ENCODE measurements at places on chromosomes 1 and 21.

- DNase-seq: no peak
Observed at GRCh38 chr1:22563671-22564602, 648 bp downstream of the EPHA8 start.

DNA sequence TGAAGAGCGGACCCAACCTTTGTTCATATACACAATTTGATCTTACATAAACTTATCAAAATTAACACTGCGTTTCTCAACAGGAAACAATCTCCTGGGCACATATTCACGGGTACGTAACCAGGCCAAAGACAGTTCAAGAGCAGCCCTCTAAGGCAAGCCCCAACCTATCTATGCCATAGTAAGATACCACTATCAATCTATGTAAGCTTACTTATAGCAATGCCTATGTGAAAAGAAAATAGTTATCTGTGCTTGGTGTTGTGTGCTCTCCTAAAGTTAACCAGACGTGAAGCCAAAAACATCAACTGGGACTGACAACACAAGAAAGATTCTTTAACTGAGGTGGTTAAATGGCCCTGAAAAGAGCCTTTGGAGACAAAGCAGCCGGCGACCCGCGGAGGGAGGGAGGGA, 49.4 kb upstream of the BOLA1 start:
- no peak for DNase-seq

DNA sequence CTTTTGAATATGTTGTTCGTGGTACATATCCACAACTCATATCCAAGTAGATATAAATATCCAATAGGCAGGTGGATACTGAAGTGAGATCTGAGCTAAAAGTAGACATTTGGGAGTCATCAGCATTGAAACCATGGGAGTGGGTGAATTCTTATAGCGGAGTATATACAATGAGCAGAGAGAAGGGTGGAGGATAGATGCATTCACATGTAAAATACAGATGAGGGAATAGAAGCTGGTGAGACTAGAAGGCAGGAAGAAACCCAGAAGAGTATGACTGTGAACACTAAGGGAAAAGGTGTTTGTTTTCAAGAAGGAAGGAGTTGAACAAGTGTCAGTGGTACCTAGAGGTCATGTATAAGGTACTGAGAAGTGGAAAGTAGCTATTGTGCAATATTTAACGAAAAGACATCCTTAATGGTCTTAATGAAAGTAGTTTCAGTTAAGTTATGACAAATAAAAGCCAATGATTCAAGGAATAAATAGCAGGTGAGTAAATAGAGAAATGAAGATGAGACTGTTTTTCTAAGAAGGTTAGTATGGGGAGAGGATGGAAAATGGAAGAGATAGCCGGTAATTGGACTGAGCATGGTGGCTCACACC, 181.6 kb upstream of the CACYBP start:
- DNase-seq: no peak

GRCh38 chr1:31568895-31569595, 7.3 kb upstream of the TINAGL1 start:
- no peak for DNase-seq
